MCF 10A (cell line): ENCODE measurements at places on chromosomes 3 and 15.
A peak's percentile ranks its signal among the peaks of the same experiment; 100 is the strongest.

DNA sequence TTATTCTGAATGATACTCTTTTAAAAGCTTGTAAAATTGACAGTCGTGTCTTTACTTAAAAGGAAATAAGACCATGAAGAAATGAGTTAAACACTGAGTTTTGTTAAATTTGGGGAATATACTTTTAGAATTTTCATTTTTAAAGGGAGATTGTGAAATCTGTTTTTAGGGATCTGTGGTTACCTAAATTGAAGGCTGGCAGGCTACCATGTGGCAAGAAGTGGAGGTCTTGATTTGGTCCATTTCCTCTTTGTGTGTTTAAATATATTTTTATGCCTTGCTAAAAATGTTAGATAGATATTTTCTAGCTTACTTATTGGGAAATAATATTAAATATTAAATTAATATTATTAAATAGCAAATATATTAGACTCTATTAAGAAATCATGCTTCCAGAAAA is 36.6 kb upstream of the SLC22A13 start:
- DNase-seq: no peak

DNA sequence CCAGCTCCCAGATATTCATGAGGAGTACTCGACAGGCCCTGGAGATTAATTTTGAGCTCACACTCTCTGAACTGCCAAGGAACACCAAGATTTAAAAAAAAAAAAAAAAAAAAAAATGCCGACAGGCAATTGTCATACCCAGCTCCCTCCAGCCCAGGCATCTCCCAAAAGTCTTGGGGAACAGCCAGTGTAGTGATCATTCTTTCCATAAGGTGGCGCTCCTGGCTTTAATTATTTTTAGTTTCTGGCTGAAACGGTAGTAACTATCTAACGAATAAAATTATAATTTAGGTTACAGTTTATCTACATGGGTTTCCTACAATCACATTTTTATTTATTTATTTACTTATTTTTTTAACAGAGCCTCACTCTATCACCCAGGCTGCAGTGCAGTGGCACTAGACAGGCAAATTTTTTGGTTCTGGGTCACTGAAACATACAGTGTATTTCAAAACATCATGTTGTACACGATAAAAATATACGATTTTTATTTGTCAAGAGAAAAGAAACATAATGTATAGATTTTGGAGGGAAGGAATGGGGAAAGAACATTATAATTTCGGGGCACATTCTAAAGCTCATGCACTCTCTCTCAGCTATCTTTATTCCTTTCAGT is 157.3 kb downstream of the ADAMTS9 start:
- peak; percentile 67 for DNase-seq

DNA sequence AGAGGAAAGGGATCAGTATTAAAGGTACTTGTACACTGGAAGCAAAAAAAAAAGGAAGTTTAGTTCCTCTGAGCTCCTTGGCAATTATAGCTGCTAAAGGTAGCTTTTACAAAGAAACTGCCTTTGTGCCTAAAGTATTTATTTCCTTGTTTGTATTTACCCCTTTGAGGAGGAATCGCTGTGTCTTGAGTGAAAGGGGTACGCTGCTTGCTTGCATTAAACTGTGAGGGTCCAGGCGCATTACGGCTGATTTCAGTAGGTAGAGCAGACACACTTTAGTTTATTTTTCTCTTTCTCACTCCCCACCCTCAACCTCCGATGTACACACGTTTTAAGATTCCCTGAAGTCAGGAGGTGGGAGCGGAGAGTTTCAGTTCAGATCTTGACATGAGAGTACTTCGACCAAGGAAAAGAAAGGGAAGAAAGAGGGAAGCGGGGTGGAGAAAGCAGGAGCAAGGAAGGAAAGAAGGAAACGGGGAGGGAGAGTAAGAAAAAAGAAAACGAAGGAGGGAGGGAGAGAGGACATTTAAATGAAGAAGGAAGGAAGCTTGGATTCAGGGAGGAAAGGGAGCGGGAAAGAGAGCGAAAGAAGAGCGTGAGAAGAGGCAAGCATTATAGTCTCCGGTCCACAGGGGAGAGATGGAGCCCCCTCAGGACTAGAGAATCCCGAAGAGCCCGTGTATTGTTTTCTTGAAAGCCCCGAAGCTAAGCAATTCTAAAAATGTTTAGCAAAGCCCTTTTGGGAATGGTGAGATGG is 1.2 kb upstream of the MME start:
- no peak for DNase-seq

- no peak for DNase-seq
These were observed 14.7 kb downstream of the MCTP2 start for GRCh38 chr15:94246016-94246415.

- no peak for DNase-seq
These were observed 96.8 kb downstream of the PPM1L start for GRCh38 chr3:160852856-160853255.

DNA sequence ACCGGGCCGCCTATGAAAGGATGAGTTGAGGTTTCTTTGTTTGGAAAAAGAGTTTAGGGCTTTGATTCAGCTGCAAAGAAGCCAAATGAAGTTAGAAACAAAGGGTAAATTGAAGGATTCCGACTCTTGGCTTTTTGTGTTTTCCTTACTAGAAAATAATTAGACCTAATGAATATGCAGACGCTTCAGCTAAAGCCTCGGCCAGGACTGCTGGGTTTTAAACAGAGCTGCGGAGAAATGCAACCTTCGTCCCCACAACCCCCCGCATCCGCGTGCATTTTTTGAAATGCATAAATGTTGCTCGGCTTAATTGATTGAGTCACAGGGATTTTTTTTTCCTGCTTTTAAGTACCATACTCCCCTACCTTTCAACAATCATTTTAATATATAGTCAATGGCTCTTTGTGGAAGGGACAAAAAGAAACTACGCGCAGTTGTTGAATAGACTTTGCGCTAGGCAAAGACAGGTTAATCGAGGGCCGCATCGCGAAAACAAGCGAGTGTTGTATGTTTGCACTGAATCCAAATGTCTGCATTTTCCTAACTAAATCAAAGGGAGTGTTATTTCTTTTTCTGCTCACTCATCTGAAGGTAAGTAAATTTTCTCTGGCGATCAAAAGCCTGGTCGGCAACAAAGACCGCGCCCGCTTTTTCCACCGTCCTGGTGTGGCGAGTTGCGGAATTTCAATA is 1.3 kb upstream of the ZIC4 start:
- DNase-seq: no peak

GRCh38 chr3:133452641-133453319 is 52.9 kb downstream of the BFSP2 start:
- DNase-seq: no peak

DNA sequence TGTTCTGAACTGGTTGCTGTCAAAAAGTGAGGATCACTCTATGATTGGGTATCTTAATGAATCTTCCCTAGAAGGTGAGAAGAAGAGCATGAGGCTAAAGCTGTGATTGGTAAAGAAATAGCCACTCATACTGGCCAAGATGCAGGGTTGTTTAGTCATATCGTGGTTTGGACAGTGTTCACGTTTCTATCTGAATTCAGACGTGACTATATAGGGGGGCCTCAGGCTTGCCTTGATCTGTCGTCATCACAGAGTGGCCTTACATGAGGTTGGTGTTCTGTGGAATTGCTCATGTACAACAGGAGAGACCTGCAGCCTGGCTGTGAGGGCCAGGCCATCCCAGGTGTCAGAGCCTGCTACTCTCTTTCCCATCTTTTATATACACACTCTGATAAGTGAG is 12.4 kb downstream of the RTP2 start:
- DNase-seq: no peak

- DNase-seq: no peak
These were observed 48.8 kb downstream of the HMCES start for GRCh38 chr3:129327510-129327909.

- DNase-seq: peak; percentile 9
These were observed 429 bp downstream of the PARP9 start for GRCh38 chr3:122563717-122564025.

GRCh38 chr15:73964736-73965093 is 27.4 kb downstream of the STOML1 start:
- DNase-seq: peak; percentile 85

DNA sequence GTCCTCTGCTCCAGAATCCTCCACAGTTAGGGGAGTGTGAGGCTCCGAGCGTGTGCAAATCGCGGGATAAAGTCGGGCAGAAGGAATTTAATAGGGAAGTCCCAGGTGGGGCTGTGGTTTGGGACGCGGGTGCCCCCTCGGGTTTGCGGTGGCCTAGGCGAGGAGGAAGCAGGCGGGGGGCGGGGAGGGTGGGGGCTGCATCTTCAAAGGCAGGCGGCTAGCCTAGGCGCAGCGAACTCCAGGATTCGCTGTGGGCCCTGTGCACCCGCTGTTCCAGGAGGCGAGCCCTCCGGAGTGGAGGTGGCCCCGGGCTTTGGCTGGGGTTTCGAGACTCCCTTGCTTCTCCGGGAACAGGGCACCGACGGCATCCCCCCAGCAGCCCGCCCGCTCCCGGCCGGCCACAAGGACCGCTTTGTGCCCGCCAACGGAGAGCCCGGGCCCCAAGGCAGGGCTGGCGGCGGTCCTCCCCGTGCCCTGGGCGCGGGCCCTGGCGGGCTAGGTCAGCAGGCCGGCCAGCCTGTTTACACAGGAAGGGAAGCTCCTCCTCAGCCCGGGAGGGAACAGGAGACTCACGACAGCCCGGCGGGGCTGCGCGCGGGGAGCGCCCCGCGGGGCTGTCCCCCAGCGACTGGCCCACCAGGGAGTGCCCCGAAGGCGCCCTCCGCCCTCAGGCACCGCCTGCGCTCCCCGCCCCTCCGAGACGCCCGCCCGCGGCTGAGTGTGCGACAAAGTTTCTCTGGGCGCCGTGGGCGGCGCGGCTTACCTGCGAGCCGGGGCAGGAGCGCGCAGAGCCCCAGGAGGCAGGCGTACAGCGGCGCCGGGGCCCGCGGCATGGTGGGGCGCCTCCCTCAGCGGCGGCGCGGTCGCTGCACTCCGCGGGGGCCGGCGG is 753 bp downstream of the ITGB5 start:
- DNase-seq: peak; percentile 56

GRCh38 chr3:63818282-63819150 is 583 bp upstream of the C3orf49 start:
- peak; percentile 71 for DNase-seq

- DNase-seq: no peak
These were observed 722.9 kb upstream of the CFAP20DC start for GRCh38 chr3:59772416-59773408.

GRCh38 chr3:31124373-31124772 is 229.9 kb upstream of the GADL1 start:
- DNase-seq: no peak

DNA sequence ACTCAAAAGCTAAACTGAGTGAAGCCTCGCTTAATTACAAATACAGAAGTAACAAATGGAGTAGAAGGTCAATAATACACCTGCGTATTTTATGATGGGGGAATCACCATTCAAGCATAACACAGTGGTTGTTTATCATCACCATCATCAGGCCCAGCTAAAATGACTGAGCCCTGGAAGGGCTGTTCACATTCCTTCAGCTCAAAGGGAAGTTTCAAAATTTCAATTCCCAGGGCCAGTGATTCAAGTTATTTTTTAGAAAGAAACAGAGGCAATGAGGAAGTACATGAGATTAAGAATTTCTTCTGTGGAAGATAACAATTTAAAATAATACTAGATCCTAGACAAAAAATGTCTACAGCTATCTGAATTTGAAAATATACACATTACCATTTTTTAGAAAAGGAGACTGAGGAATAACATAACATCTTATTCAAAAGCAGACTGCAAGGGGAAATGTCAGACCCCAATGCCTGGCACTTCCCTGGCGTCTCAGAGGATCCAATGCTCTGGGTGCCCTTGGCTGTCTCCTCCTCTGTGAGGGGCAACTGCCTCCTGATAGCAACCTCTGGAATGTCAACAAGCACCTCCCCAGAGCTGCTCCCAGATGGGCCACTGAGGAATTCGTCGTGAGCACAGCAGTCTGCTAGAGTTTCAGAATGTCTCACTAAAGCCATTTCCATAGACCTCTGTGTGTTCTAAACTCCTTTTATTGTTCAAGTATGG is 22.8 kb downstream of the EHD4 start:
- no peak for DNase-seq

- DNase-seq: no peak
These were observed 4.2 kb downstream of the OCA2 start for GRCh38 chr15:28094732-28095521.

- DNase-seq: no peak
These were observed 12.1 kb downstream of the HEG1 start for GRCh38 chr3:125043599-125044151.

- no peak for DNase-seq
These were observed 6.6 kb downstream of the CLSTN2 start for GRCh38 chr3:139941580-139941979.

DNA sequence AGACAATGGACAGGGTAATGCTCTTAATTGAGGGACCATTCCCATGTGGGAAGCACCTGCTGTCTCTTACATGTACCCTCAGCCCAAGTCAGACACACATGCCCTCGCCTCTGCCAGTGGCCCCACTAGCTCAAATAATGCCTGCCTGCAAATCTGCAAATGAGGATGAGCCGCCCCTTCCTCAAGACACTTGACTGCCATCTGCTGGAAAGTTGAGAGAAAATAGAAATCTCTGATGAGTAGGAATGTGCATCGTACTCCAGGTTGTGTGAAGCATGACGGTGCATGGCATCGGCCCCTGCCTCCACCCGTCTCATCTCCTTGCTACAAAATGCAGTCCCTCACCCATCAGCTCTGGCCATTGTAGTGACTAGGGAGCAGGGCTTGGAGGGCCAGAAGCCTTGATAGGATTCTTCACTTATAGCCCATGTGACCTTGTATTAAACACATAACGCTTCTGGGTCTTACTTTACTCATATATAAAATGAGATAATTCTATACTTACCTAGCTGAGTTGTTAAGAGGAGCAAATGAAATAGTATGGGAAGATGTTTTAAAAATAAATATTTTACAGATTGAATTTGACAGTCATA is 6.3 kb upstream of the SCN5A start:
- DNase-seq: peak; percentile 53

DNA sequence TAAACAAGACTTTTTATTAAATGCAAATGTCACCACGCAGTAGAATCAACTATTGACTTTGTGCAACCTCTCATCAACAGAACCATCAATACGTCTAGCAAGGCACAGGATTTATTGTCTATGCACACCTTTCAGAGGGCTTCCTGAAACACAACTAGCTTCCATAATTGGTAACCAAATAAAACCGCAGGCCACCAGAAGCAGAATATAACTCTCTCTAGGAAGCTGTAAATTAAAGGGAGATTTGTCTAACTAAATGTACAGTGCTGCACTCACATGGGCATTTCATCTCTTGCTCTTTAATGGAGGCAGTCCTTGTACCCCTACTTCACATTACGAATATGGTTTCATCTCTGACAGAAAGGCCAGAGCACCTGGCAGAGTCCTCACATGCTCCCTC is 93.0 kb downstream of the FHIT start:
- no peak for DNase-seq

GRCh38 chr3:190865419-190865818 is 2.9 kb upstream of the GMNC start:
- no peak for DNase-seq

DNA sequence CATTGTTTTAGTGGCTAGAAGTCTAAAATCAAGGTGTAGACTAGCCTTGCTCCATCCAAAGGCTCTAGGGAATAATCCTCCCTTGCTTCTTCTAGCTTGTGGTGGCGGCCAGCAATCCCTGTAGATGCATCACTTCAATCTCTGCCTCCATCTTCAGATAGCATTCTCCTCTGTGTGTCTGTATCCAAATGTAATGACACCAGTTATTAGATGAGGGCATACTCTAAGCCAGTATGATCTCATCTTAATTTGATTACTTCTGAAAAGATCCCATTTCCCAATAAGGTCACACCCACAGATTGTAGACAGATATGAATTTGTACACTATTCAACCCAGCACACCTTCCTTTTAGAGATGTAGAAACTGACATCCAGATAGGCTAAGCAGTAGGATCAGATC is 334.5 kb upstream of the KCNMB2 start:
- no peak for DNase-seq
